ENCODE measurements at places on chromosomes 7 and 10.

DNA sequence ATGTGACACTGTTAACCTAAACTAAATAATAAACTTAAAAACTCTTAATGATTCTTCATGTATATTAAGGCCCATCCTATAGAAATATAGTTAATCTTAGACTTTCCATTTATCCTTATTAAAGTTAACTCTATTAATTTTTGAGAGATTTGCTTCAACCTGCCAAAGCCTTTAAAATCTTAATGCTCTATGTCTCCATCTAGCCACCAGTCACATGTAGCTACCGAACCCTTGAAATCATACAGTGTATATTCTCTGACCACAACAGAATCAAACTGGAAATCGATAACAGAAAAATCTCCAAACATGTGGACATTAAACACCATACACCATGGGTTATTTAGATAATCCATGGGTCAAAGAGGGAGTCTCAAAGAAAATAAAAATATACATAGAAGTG, 51.9 kb downstream of the ASZ1 start:
- no peak for DNase-seq

- no peak for DNase-seq
Measured at GRCh38 chr7:130732980-130733930, 752 bp downstream of the KLF14 start.

DNA sequence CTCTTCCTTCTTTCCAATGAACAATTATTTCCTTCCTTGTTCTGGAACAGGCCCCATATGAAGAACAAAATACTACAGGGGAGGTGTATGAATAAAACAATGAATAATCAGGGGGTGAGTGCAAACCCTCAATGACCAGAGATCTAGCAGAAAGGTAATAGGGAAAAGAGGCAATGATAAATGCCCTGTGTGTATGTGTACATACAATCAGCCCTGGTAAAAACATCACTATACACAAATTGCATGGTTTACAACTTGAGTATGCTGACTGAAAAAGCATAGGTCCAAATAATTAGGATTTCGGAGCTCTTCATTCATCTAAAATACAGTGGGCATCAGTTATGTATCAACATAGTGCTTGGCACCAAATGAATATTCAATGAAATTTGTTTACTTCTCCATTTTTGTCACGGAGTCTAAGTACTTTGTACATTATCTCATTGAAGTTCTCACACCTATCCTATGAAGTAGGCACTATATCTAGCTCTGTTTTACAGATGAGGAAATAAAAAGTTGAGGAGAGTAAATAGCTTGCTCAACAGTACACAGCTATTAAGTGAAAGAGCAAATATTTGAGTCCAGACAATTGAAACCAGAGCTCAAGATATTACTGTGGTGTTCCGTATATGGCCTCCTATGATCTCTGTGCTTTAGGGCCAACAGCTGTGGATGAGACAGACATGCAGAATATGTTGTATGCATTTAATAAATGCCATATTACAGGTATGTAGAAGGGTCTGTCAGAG, 1065.4 kb downstream of the SORCS3 start:
- DNase-seq: no peak

- peak; percentile 87 for DNase-seq
Measured at GRCh38 chr10:130109796-130110245, 809 bp downstream of the C10orf143 start.

DNA sequence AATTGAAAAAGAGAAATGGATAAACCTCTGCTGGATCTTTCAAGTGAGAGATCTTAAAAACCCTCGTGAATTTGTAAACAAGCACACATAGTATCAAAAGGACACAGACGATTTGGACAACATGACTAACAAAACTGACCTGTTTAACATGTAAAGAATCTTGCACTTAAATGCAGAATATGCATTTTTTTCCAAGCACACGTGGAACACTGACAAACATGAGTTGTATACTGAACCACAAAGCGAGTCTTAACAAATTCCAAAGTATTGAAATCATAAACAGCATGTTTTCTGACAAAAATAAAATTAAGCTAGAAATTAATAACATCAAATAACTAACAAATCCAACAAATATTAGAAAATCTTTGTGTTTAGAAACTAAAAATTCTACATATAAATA, 65.0 kb upstream of the ZNF746 start:
- DNase-seq: no peak

DNA sequence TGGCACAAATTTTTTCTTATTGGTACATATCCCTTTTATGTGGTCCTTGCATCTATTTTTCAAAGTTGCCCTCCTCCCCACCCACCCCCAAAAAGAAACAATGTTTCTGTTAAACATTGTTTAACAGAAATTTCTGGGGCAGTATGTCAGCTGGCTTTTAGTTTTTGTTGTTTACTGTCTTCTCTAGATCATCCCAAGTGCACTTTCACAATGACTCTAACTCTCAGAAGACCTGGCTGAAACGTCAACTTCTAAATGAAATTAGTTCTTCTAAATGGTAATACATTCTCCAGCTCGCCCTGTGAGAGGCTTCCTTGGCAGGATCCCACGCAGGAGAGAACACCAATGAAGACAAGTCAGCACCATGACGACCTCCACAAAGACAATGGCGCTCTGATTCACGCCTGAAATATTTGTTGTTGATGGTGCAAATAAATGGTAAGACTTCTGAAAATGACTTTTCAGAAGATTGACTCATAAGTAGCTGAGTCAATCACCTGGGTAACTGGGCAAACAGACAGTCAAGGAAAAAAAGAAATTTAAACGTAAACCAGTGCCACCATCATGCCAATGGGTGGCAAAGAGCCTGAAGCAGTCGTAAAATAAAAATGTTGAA, 293.7 kb downstream of the FZD1 start:
- DNase-seq: no peak
